ENCODE measurements at places on chromosomes 16 and 17.

- no peak for DNase-seq
These were observed 22.2 kb downstream of the RMI2 start for GRCh38 chr16:11367483-11367906.

DNA sequence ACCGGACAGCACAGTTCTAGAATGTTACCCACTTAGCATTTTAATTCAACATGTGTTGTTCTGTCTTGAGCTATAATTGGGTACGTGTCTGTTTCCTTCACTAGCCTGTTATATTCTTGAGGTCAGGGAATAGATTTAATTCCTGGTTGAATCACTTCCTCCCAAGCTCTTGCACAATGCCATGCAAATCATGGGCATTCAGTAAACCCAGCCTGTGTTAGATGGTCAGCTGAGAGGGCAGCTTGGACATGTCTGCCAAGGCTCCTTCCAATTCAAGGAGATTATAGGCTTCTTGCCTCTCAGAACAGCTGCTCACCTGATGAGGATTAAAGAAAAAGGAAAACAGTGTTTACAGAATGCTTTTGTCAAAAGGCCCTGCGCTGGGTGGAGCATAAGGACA, 12.6 kb downstream of the C1QTNF1 start:
- DNase-seq, result no peak

- no peak for DNase-seq
These were observed 75.3 kb downstream of the MRTFB start for GRCh38 chr16:14146445-14146844.

DNA sequence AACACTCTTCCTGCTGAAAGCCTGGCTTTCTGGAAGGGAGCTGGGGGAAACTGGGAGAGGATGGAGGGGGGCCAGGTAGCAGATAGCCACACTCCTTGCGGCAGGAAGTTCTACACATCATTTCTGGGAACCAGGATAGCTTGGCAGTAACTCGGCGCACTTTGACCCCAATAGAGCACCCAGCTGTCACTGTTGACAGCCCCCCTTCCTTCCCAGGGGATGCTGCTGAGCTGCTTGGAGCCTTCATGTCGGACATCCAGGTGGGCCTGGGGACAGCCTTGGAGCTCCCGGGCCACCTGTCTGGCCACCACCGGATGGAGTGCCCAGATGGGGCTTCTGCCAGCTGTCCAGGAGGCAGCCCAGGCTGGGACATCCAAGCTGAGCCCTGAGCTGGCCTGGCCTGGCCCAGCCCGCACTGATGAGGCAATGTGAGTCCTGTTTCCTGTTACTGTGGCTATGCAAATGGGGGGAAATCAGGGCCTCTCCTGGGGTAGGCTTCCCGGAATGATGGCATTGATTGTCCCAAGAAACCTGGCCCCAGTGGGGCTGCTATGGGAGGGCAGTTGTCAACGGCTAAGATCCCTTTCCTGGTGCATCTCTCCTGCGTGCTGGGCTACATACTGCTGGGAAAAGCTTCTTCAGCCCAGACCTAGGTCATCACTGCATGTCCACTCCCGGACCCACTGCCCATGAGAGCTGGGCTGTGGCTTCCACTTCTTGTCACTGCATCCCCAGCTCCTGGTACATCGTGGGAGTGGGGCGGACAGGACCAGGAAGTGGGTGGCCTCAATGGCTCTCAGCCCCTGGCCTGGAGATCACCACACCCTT, 50.0 kb downstream of the SOCS1 start:
- no peak for DNase-seq

DNA sequence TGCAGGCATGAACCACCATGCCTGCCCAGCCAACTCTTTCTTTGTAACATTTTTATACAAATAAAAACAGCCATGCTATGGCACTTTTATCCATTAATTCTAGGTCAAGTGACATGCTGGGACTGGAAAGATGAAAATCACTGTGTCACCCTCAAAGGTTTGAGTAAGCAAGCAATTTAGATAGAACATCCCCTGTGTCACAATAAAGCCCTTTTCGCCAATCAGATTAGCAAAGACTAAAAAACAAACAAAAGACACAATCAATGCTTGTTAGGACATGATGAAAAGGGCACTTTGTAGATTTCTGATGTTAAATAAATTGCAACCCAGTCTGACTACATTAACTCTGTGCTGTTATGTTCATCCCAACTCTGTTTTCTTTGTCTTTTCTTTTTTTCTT, 26.4 kb downstream of the CHP2 start:
- DNase-seq, result no peak

GRCh38 chr17:81537343-81537855, 9.2 kb downstream of the FSCN2 start:
- DNase-seq, result peak; percentile 55

- no peak for DNase-seq
These were observed 143.3 kb downstream of the PARN start for GRCh38 chr16:14486520-14487303.

DNA sequence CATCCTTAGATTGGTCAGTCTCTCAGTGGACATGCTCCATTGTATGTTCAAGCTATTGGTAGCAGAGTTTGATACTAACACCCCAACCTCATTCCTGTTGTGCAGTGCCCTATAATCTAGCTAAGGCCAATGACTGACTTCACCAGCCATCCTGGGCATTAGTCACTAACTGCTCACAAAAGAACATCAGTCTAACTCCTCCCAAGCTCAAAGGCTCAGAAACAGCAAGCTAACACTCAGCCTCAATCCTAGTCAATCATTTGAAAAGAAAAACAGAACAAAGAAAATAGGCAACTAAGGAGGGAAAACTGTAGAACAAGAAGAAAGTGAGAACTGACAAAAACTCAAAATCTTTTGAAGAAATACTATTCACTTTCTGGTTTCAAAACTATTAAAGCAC, 199.1 kb upstream of the C17orf78 start:
- DNase-seq, result no peak

DNA sequence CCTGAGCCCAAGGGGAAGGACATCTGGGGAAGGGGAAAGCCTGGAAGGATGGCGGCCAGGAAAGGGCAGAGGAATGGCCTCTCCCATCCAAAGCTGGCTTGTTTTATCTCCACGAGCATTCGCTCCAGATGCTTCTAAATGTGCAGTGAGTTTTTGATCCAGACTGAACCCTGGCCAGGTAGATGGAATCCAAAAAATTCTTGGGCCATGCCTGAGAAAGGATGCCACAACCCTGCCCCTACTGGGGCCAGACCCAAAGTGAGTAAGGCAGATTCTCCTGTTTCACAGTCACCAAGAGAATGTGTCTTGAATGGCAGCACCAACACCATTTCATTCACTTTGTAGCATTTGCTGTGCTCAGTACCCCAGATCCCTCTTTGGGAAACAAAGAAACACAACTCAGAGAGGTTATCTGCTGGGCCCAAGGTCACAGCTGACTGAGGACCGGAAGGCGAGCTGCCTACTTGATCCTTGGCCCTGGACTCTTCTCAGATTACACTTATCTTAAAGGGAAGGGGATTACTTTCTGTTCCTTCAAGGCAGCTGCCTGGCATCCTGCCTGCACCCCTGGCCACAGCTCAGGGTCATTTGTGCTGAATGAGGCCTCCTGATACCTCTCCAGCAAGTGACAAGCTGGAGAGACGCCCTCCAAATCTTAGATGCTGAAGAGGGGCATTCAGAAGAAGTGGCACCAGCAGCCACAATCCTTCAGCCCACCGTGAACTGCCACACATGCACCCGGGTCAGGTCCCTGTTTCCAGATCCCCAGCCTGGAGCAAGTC, 3.6 kb downstream of the LRRC75A start:
- no peak for DNase-seq

- no peak for DNase-seq
These were observed 8.6 kb downstream of the ZNF750 start for GRCh38 chr17:82831041-82831817.

DNA sequence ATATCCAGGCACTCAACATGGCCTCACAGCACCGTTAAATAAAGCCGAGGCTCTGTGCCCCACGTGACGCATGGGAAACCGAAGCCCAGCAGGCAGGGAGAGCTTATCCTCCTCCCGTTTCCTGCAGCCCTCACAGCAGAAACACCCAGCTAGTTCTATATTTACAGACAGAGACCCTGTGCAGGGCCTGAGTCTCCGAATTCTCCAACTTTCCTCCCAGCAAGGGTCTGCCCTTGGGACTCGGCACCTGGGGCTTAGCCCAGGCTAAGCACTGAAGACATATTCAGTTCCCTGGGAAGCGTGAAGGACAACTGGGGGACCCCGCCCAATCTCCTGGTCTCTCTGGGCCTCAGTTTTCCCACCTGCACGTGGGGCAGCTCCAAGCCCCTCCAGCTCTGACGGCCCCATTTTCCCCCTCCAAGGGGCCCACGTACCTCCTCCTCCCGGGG, 29.2 kb downstream of the TRPV3 start:
- no peak for DNase-seq

DNA sequence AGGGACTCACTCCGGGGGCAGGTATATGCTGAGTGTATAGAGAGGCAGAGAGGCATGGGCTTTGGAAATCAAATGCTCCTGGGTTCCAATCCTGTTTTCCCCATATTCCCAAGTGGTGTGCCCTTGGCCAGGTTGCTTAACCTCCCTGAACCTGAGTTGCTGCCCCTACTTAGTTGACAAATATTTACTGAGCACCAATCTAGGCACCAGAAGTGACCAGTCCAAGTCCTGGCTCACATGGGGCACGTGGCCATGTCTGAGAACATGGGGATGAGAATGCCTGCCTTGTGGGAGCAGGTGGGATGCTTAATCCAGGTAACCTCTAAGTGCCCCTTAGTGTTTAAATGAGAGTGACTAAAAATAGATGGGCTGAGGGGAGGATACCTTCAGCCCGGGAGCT, 4.2 kb downstream of the SOCS3 start:
- no peak for DNase-seq

GRCh38 chr16:64841482-64841881, 280.4 kb downstream of the CDH11 start:
- DNase-seq, result no peak

DNA sequence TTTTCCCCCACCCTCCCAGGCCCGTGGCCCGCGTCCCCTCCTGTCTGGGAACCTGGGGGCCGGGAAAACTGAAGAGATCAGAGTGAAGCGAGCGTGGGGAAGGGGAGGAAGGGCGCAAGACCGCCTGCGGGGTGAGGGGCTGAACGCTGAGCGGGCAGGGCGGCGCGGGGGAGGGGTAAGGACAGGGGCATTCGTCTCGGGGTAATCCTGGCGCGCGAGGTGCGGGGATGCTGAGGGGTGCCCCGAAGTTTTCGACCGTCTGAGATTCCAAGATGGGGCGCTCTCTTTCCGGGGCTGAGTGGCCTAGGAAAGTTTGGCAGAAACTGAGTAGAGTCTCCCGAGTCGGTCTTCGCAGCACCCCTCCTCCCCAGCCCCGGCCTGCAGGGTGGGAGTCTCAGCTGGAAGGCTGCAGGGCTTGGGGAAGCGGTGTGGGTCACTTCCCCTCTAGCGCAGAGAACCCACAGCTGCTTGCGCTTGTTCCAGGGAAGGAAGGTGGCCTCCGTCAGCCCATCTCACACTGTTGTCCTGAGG, 555 bp downstream of the TTYH2 start:
- DNase-seq, result no peak

DNA sequence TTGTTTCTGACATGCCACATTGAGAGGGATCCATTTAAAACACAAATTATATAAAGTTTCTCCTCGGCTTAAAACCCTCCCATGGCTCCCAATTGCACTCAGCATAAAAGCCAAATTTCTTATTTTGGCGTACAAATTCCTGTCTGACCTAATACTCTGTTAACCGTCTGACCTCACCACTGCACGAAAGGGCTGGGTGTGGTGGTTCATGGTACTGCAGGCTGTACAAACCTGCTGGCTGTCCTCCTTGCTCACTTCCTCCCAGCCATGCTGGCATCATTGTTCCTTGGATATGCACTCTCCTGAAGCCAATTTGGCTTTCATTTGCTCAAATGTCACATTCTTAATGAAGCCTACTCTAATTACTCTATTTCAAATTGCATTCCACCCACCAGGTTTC, 301.6 kb upstream of the C16orf82 start:
- no peak for DNase-seq

DNA sequence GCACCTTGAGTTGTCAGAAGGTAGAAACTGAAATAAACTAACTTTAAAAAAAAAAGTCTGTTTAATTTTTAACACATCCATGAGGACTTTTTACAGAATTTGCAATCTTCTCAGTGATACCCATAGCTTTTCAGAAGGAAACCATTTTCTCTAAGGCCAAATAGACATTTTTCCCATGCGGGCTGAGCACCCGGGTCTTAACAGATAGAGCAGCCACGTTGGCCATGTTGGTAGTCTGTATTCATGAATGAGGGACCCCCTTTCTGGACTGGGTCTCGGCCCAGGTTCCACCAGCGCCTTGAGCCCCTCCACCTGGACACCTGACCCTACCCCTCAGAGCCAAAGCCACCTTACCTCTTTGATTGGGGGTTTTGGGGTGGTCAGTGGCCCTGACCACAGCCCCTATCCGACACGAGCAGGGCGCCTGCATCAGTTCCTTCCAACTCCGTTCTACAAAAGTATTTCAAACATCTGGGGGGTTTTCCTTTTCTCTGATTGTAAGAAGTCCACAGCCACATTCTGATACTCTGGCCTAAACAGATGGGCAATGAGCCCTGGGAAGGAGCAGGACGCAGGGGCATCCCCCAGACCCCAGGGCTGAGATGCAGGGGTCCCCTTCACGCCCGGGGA, 18.0 kb downstream of the CIBAR2 start:
- DNase-seq, result no peak

DNA sequence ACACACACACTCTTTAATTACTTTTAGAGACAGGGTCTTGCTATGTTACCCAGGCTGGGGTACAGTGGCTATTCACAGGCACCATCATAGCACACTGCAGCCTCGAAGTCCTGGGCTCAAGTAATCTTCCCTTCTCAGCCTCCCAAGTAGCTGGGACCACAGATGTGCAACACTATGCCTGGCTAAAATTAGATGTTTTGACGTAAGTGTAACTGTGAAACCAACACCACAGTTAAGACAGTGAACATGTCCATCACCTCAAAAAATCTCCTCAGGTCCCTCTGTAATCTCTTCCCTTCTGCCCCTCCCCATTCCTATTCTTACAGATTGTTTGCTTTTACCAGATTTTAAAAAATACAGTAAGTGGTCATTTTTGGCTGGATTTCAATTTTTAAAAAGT, 66.7 kb downstream of the RPGRIP1L start:
- DNase-seq, result no peak

GRCh38 chr17:55149485-55149884, 115.3 kb upstream of the HLF start:
- no peak for DNase-seq

DNA sequence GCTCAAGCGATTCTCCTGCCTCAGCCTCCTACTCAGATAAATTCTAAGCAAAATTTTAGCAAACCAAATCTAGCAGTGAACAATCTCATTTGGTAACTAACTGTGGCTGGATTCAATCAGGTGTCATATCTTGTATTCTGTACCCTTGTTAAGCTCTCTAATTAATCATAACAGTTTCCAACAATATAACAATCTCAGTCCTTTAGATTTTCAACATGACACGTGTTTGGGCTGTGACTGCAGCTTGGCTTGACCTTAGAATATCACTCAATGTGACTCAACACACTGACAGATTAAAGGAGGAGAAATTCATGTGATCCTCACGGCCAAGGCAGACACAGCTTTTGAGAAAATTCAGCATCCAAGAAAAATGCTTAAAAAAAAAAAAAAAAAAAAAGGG, 133.6 kb downstream of the BANP start:
- no peak for DNase-seq
